ENCODE measurements at places on chromosomes 1 and 21.
A peak's percentile ranks its signal among the peaks of the same experiment; 100 is the strongest.

DNA sequence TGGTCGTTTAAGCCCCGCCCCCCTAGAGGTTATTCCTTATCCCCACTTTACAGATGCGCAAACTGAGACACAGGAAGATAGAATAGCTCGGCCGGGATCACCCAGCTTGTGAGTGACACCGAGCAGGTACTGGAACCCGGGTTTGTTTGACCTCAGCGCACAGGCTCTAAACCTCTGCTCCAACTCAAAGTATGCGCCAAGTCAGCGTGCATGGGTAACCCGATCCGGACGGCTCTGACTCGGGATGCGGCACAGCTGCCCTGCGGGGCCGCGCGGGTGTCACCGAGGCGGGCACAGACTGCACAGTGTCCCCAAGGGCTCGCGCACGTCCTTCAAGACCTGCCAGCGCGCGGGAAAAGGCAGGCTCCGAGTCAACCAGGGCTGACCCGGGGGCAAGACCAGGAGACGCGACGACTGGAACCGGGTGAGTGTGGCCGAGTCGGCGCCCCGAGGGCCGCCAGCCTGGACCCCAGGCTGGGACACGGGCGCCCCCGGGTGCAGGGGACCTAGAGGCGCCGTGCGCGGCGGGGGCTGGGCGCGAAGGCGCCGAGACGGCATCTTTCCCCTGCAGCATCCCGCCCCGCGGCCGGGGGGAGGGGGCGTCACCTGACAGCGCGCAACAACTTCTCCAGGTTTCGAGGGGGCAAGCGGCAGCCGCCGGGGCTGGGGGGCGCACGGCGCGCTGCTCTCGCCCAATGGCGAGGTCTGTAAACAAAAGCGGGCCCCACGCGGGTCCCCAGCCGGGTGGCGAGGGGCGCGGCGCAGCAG lies 101.9 kb upstream of the SOD1 start:
- DNase-seq = no peak

- no peak for DNase-seq
Observed at GRCh38 chr1:167881069-167881468, 32.9 kb downstream of the ADCY10 start.

DNA sequence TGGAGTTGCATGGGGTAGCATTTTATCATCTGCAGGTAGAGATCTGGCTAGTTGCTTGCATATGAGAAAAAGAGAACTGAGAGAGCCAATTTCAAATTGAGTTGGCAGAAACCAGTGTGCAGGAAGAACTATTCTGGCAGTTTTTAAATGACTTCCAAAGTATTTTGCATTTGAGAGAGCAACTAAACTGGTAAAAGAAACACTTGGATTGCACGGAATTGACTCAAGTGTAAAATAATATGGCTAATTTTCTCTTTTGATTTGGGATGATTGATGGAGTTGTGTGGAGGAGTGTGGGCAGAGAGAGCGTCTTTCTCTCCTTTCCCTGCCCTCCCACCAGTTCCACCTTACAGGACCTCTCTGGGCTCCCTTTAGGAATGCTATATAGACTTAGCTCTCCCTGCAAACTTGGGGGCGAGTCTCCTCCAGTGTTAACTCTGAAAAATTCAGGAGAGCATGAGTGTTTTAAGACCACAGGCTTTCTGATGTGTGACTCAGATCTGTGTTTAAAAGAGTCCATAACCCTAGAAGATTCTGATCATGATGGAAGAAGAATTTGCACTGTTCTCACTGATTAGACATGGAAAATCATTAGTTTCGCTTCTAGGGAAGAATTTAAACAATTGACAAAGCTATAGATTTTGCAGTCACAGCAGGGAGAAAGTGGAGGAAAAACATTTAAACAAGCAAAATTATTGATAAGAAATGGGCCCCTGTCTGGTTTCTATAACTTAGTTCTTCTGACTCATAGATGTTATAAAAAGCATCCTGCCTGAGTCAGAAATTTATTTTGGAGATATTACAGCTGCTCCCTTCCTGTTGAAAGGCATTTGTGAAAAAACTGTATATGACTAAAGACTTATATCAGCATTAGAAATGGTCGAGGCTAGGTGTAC lies 24.9 kb upstream of the CTBS start:
- no peak for DNase-seq

- peak; percentile 10 for DNase-seq
Observed at GRCh38 chr1:89953131-89953626, 41.7 kb upstream of the ZNF326 start.

DNA sequence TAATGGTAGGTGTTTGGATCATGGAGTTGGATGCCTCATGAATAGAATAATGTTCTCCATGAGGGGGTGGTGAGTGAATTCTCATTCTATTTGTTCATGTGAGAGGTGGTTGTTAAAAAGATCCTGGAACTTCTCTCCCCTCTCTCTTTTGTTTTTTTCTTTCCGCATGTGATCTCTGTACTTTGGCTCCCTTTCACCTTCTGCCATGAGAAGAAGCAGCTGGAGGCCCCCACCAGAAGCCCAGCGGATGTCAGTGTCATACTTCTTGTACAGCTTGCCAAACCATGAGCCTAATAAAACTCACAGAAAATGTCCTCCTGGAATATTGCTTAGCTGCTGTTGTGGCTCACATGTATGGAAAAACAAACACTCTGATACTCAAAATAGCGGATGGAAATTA lies 1212.3 kb upstream of the NCAM2 start:
- DNase-seq = no peak

GRCh38 chr1:54547601-54548388 lies at the start of gene ACOT11:
Gene ACOT11, plus strand, starts transcription at chr1:54548228. Its CDS starts 82 bp downstream, at chr1:54548310.
- DNase-seq = no peak

DNA sequence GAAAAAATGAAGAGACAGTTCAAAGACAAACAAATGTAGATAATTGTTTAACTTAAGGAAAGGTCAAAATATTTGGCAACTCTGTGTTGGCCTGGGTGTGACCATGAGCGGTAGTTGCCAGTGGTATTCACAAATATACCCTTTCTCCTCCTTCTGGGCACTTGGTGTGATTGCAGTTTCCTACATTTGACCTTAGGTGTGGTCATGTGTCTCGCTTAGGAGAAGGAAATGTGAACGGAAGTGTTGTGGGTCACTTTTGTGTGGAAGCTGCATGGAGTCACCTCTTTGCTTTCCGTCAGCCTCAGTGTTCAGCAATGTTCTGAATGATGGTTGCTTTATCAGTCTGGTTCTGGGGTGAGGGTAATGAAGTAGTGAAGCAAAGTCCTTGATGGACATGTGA lies 3.4 kb upstream of the PCSK9 start:
- DNase-seq = no peak

GRCh38 chr1:9881838-9882249 lies 28.2 kb downstream of the CTNNBIP1 start:
- DNase-seq = no peak

DNA sequence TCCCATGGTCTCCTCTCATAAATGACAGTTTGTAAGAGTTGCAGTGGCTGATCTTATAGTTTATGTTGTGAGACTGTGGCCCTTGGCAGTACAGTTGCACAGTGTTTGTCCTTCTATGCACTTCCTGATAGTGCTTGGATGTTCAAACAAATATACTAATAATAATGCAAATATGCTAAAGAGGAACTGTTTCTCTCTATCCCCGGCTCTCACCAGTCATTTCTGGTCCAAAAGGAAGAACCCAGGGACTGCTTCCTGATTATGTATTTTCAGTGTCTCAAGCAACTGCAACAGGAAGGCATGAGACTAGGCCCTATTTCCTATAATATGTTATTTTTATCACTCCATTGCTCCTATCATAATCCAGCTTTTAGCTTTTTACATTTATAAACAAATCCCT lies 17.0 kb upstream of the SUCO start:
- DNase-seq = no peak

- no peak for DNase-seq
Observed at GRCh38 chr1:55048453-55049270, 9.3 kb downstream of the PCSK9 start.

DNA sequence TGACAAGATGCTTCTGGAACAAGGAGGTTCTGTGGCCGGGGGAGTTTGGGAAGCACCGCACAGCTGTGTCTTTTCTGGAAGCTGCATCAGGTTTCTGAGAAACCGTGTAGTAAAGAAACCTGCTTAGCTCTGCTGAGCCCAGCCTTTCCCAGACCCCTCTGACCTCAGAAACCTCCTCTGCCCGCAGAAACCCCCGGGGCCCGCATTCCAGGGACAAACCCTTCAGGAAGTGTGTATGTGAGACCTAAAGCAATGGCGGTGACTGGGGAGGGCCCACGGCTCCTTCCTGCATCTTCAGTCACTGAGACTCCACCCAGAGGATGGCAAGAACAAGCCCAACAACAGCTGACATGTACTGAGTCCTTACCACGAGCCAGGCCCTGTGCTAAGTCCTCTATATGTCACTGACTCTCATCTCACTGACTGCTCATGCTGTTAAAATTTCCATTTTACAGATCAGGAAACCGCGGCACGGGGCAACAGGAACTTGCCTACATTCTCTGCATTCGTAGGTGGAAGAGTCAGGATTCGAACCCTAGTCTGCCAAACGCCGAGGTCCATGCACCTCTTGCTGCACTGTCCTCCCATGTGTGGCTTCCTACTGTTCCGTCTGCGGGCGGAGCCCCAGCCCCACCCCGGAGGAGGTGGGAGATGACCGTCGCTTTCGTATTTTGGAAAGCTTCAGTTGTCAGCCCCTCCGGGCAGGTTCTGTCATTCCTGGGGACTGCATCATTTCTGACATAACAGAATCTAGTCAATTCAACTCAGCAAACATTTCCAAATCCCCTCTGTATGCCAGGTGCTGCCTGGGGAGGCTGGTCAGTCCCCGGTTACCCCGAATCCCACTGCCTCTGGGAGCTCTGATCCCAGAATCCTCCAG lies 73.3 kb upstream of the KLHDC7A start:
- DNase-seq = no peak

GRCh38 chr21:33917421-33917820 lies 1.8 kb upstream of the ATP5PO start:
- no peak for DNase-seq

DNA sequence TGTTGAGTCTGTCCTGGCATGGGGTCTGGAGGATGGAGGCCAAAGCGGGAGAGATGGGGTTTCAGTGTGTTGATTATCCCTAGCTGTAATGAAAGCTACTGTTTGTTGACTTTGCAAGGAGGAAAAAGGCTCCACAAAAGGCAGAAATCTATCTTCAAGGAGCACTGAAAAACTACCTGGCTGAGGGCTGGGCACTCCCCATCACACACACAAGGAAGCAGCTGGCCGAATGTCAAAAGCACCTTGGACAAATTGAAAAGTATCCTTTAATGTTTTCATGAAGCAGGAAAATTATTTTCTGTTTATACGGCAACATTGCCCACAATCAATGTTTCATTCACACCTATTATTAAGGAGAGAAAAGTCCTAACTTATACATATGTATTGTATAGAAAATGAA lies 27.8 kb upstream of the PWP2 start:
- no peak for DNase-seq

DNA sequence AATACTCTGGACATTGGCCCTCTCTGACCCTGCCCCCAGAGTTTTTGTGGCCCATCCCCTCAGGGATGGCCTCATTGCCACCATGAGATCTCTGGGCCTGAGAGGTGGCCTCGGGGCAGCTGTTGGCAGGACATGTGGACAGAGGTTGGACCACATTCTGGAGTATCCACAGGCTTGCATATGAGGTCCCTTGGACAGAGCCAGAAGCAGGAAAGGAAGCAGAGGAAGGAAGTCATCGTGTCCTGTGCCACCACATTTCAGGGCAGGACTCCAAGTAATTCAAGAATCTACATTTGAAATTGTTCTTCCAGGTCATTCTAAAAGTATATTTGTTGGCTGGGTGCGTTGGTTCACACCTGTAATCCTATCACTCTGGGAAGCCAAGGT lies 95.9 kb upstream of the PPP2R5A start:
- DNase-seq = no peak

DNA sequence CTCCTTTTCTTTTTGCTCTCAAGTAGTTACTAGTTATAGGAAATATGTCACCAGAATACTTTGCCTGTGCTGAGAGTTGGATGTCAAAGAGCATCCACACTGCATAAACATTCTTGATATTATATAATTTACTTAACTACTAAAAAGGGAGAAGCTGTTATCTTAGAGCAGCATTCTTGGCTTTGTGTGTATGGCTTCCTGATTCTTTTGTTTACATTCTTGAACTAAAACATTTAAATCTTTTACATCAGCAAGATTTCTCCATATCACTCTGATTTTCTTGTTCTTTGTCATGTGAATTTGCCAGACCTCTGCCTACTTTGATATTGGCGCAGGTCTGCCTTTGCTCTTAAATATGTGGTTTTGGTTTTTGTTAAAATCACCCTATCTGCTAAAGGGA lies 48.8 kb downstream of the SUCO start:
- no peak for DNase-seq

DNA sequence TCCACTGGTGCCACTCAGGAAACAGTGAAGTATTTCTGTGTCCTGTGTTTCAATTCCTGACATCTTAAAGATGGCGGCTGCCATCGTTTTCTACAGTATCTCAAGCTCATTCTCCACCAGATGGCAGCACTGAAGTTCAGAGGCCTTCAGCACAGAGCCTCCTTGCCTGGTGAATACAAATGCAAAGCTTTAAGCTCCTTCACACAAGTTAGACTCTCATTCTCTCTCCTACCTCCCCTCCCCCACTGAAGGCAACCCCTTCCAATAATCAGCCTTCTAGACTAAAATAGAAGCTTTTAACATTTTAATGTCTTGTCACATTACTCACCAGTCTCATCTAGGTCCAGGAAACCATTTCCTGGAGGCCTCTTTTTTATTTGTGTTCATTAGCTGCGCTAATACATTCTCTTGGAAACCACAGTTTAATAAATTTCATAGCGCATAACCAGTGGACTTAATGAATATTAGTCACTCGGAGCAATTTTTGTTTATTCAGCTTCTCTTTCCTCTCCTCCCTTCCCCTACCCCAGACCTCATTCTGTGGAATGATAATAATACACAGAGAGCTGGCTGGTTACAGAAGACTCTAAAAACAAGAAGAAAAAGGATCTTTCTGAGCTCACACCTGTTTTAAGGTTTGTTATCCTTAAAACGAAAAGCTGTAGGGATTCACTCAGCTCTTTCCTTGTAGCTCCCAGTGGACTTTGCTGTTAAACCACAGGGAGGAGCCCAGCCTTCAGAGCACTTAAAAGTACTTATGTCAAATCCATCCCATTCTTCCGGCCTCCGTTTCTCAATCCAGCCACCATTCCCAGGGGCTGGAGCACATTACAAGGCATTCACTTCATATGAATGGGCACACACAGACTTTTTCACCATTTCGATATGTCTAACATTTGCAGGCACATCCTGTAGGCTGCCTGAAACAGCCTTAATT lies 384.9 kb downstream of the HLX start:
- DNase-seq = no peak

GRCh38 chr1:188043536-188044245 lies 1214.9 kb downstream of the PLA2G4A start:
- DNase-seq = no peak

Data from activated T-helper 1 cell treated with Interleukin-2 at 50 U/mL for 16 hours (primary cell).